ENCODE measurements at places on chromosomes 4 and X. TPM values are rescaled to one million over a fixed set of nuclear protein-coding genes. Genes with fewer than 3 reads are reported as not detected.

Gene ASB11
- total RNA-seq: 0.15 TPM

Gene GSX2
- total RNA-seq: not detected

Gene CACNA1F
- total RNA-seq: not detected

Gene NAP1L2
- total RNA-seq: 1.0 TPM

Gene ARHGEF38
- not detected for total RNA-seq

Gene CYSLTR1
- not detected for total RNA-seq

Gene NEK1
- total RNA-seq: 10.1 TPM

Gene XKRX
- 0.88 TPM for total RNA-seq

Gene PLAC8
- total RNA-seq: 12.1 TPM

Gene FGF13
- 0.23 TPM for total RNA-seq

Gene OPRPN
- total RNA-seq: not detected

Gene MND1
- 7.7 TPM for total RNA-seq

Gene MAGEC1
- total RNA-seq: not detected

Gene ALAS2
- not detected for total RNA-seq

Gene PLS3
- total RNA-seq: 329 TPM

Gene SSX2
- total RNA-seq: not detected

Gene CPEB2
- total RNA-seq: 14.8 TPM

Gene RNF175
- total RNA-seq: not detected

Gene CTAG2
- total RNA-seq: not detected

Gene AMBN
- total RNA-seq: not detected

Gene RLIM
- 41.7 TPM for total RNA-seq

Gene CYLC1
- total RNA-seq: not detected

Gene TRO
- total RNA-seq: 13.6 TPM

Gene IL13RA2
- total RNA-seq: not detected

Gene GPR82
- not detected for total RNA-seq
